Stimulated activated CD8-positive, alpha-beta memory T cell treated with anti-CD3 and anti-CD28 coated beads, Interleukin-4, amount 100 ng/mL, for 48 hours (primary cell): ENCODE measurements at places on chromosomes 1 and 21.

GRCh38 chr1:168116327-168116799 lies 20.4 kb downstream of the GPR161 start:
- DNase-seq: no peak

DNA sequence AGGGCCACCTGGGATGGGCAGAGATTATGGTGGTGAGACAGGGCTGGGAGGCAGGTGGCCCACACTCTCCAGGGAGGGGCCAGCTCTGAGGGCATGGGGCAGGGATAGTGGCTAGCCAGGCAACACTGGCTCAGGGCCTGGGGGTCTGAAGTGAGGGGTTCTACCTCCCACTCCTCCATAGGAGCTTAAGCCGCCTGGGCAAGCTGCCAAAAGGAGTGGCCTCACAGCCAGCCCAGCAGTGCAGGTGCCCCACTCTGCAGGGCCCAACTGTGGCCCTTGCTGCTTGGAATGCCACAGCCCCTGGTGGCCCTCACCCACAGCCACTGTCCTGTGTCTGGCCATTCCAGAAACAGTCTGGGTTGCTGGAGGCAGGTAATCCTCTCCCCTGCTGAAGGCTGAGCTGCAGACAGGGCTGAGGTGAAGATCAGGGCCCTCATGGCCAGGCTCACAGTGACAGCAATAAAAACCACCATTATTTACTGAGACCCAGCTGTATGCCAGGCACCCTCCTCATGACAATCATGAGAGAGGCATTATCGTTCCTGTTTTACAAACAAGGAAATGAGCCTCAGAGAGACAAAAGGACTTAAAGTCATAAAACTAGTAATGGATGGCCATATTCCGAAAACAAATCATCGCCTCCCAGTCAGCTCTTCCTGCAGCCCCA lies 31.0 kb downstream of the KIF21B start:
- no peak for DNase-seq

GRCh38 chr1:14094611-14095400 lies 394.8 kb downstream of the PRDM2 start:
- no peak for DNase-seq

- no peak for DNase-seq
Measured at GRCh38 chr1:68173936-68174737, 58.2 kb downstream of the WLS start.

DNA sequence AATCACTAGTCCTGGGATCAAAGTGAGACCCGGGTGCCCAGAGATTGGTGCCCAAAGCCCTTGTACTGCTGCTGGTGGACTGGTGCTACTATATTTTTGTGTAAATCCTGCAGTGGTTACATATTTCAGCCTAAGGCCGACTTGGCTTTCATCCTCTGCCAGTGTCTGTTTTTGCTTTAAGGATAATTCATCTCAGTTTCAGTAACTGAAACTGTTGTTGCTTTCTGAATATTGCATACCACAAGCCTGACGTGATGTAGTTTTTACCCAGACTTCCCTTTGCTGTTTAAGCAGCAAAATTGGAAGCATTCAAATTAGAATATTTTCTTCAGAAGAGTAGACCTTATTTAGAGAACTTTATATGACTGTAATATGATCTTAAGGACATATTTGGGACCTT lies 341.8 kb downstream of the RYR2 start:
- DNase-seq: no peak
